ENCODE measurements at places on chromosomes 2 and 18. TPM values are rescaled to one million over a fixed set of nuclear protein-coding genes. Genes with fewer than 3 reads are reported as not detected.

Gene RUFY4
- total RNA-seq, result not detected

Gene CMPK2
- total RNA-seq, result 0.13 TPM

Gene GRB14
- not detected for total RNA-seq

Gene COLEC12
- 25.9 TPM for total RNA-seq

Gene DPP4
- total RNA-seq, result 39.9 TPM

Gene APOB
- not detected for total RNA-seq

Measured in GM23248 (cell line).